ENCODE measurements at places on chromosomes 5 and 9. TPM values are rescaled to one million over a fixed set of nuclear protein-coding genes. Genes with fewer than 3 reads are reported as not detected.

- DNase-seq: no peak
These were observed 5.9 kb upstream of the LARS1 start for GRCh38 chr5:146188358-146188757.

GRCh38 chr9:127079446-127080140, 42.8 kb downstream of the ANGPTL2 start:
- DNase-seq: no peak

- DNase-seq: no peak
These were observed 1.4 kb downstream of the PITX1 start for GRCh38 chr5:135032695-135032998.

DNA sequence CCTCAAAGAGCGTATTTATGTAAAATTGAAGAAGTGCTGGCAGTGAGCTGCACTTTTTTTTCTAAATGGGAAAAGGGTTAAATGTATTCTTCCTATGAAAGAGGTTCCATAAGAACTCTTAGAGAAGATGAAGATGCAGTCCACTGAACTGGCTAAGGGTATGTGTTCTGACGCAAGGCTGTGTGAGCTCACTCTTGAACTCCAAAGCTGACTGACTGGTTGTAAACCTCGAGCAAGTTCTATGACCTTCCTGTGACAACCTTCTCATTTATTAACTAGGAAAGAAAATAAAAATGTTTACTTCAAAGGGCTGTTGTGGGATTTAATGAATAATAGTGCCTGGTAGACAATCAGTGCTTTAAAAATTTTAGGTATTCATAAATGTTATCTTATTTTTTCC, 46.7 kb downstream of the POC5 start:
- DNase-seq: no peak

- DNase-seq: no peak
These were observed 47.0 kb upstream of the SELENOP start for GRCh38 chr5:42858687-42859086.

DNA sequence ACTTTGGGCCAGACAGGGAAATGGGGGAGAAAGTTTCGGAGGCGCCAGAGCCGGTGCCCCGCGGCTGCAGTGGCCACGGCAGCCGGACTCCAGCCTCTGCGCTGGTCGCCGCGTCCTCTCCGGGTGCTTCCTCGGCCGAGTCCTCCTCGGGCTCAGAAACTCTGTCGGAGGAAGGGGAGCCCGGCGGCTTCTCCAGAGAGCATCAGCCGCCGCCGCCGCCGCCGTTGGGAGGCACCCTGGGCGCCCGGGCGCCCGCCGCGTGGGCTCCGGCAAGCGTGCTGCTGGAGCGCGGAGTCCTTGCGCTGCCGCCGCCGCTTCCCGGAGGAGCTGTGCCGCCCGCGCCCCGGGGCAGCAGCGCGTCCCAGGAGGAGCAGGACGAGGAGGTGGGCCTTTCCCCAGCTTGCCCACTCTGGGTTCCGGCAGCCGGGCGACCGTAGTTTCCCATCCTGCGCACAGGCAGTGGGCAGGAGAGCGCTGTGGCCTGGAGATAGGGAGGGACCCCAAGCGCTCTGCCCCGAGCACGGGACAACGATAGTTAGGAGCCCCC, 516 bp downstream of the MAST4 start:
- no peak for DNase-seq

- no peak for DNase-seq
These were observed 297.9 kb downstream of the KCTD16 start for GRCh38 chr5:144468571-144468970.

The TUSC1 gene
- total RNA-seq: 0.88 TPM

The PRR16 gene
- 2.8 TPM for total RNA-seq

The SLIT3 gene
- not detected for total RNA-seq

The ADRB2 gene
- total RNA-seq: 2.8 TPM

The ZNF483 gene
- 7.3 TPM for total RNA-seq

The OTP gene
- total RNA-seq: not detected

The IL5 gene
- not detected for total RNA-seq

Data from PC-9 (cell line).